ENCODE measurements at places on chromosomes 3 and 15.
A peak's percentile ranks its signal among the peaks of the same experiment; 100 is the strongest.

DNA sequence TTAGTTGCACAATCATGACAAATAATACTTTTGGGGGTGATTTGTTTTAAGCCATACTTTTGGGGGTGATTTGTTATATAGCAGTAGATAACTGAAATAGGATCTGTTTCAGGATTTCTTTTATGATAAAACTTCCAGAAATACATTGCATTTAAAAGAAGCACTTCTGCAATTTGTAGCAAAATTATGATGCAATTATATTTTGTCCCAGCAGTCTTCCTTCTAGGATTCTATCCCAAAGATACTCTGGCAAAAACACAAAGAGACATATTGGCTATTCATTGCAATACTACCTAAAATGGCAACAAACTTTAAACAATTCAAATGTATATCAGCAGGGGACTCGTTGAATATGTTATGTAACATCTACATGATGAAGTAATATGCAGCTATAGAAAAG is 78.9 kb upstream of the ANKRD28 start:
- no peak for DNase-seq

DNA sequence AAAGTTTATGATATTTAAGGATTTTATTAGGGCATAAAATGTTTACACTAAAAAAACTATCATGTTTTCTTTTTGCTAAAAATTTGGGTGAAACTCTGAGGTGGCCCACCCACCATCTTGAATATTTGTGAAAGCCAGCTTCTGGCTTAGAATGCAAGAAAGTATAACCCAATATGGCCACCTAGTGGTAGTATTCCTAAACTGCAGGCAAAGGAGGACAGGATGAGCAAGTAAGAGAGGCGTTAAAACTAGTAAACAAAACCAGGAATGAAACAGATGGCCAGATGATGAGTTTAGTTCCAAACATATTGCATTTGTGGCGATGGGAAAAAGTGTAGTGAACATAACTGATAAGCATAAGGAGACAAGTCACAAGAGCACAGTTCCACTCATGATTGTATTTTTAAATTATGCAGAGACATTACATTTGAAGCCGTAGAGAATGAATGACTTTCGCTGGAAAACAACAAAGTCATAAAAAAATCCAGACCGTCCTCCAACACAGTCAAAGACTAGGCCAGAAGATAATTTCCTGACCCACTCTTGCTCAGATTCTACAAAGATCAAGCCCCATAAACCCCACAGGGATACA is 103.3 kb upstream of the PRTG start:
- DNase-seq: peak; percentile 40

DNA sequence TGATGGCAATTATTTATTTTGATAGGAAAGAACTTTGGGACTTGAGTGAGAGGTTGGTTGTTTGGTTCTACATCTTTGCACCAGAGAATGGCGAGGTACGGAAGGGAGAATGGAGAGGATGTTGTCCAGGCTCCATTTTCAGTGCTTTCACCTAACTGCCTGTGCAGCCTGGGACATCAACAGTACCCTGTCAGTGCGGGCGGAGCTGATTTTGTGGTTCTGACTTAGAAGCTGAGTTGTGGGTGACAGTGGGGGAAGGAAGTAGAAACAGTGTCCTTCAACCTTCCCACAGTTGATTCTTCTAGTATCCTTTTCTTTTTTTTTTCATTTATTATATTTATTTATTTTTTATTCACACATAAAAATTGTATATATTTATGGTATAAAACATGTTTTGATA is 95.3 kb downstream of the TIGIT start:
- no peak for DNase-seq

DNA sequence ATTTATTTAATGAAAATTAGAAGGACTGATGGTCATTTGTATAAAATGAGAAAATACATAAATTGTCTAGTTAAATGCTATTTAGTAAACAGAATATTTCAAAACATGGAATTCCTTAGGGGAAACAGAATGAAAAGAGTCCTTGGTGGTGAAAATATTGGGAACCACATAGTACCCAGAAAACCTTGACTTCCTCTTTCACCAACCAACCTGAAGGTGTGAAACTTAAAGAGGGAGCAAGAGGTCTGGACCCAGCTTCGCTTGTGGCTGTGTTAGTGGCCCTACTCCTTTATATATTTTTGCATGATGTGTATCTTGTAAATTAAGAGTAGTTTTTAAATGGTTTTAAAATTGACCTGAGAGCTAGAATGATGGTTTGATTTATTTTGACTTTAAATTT is 64.2 kb downstream of the MAP2K5 start:
- DNase-seq: no peak

DNA sequence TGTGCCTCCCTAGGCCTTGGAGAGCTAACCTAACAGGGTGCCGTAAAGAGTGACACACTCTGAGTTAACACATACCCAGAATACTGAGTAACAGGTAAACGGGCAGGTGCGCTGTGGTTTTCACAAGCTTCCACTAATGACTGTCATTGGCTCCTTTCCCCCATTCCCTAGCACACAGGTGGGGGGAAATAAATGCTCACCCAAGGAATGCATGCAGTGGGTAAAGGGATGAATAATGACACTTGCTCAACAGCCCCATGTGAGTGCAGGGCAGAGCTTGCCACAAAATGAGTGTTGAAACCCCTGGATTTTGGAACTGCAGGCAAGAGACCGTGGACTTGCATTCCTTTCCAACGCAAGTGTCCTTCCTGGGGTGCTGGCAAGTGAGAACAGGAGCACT is 57.6 kb downstream of the ADAMTS17 start:
- no peak for DNase-seq

GRCh38 chr15:62802612-62803011 is 239.9 kb upstream of the TPM1 start:
- DNase-seq: no peak

GRCh38 chr3:9500108-9501050 is 53.2 kb downstream of the LHFPL4 start:
- DNase-seq: peak; percentile 47

GRCh38 chr3:29281344-29282241 is 722 bp downstream of the RBMS3 start:
- no peak for DNase-seq

GRCh38 chr3:127209840-127210653 is 17.1 kb downstream of the PRR23E start:
- DNase-seq: no peak

DNA sequence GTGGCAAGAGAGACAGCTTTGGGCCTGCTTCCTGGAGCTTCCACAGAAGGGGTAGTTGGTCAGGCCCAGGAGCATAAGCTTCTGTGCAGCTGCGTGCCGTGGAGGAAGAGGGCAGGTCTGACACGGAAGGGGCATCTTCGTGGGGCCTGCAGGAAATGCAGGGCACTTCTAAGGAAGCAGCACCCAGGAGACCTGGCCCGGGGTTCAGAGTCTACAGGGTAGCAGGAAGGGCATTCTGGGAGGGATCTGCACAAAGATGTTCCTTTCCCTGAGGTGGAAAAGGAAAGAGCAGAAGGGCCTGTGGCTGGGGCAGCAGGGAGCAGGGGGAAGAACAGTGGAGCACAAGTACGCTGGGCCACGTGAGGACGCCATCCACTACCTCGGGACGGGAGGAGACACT is 85.1 kb downstream of the DNAJB8 start:
- no peak for DNase-seq

- DNase-seq: no peak
Measured at GRCh38 chr15:29736744-29737020, 85.6 kb downstream of the TJP1 start.

- DNase-seq: no peak
Measured at GRCh38 chr3:5431146-5431545, 243.6 kb downstream of the EDEM1 start.
